ENCODE measurements at places on chromosomes 5 and 9. TPM values are rescaled to one million over a fixed set of nuclear protein-coding genes. Genes with fewer than 3 reads are reported as not detected.

DNA sequence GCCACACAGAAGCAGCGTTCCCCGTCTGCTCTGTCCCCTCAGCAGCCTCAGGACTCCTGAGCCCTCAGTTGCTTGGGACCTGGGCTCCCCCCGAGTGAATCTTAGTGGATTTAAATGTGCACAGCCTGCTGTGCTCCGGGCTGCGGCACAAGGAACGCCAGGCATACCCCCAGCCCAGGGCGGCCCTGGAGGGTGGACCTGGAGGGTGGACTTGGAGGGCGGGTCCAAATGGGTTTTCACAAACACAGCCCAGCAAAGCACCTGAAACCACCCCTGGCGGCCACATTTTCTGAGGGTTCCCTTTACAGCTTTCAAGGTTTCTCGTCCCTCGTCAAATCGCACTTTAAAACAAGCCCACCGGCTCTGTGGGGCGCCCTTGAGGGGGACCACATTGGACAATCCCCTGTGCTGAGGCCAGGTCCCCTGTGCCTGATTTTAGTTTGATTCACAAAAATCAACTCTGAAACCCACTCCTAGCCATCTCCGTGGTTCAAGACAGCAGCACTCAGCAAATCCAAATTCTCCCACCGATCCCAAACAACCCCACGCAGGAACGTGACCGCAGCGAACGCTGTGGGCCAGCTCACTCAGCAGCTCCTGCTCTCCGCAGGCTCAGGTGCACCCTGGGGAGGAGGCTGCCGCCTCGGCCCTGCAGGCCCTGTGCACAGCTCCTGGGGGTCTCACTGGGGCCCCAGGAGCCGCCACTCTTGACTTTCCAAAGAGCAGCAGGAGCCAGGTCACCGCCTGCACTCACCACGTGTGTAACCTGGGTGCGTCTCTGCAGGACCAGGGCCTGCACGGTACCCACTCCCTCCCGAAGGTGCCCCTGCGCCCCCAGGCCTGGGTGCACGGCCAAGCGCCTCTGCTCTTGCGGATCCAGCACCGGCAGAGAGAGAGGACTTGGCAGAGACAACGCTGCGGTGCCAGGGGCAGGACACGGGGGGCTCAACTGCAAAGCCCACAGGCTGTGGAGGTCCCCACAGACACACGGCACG, 29.1 kb downstream of the TERT start:
- no peak for DNase-seq

- DNase-seq, result no peak
Measured at GRCh38 chr9:109133533-109133932, 13.8 kb upstream of the TMEM245 start.

- no peak for DNase-seq
Measured at GRCh38 chr5:128782446-128782845, 182.8 kb upstream of the SLC27A6 start.

DNA sequence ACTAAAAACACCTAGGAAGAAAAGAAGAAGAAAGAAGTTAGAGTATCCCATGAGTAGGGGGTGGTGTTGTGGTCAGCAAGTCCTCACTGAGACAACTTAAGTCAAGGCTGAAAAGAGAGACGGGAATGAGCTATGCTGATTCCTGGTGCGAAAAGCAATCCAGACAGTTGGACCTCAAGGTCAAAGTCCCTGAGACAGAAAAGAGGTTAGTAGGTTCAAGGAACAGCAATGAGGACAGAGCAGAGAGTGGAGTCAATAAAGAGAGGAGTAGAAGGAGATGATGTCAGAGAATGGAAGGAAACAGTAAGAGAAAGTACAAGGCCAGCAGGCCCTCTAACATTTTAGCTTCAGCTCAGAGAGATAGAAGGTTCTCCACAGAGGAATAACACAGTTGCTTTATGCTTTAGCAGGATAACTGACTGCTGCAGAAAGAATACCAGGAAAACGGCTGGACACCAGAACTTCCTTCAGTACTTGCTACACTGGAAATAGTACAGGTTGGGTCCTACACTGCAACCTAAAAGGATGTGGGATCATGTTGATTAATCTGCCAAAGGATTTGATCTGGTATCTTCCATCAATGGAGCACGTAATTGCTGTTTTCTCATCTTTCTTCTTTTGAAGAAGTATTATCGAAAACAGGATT, 43.6 kb downstream of the GNAQ start:
- no peak for DNase-seq

GRCh38 chr9:21429191-21429590, 11.0 kb upstream of the IFNA1 start:
- DNase-seq, result no peak

GRCh38 chr5:76521240-76521758, 101.9 kb downstream of the F2RL2 start:
- DNase-seq, result no peak

DNA sequence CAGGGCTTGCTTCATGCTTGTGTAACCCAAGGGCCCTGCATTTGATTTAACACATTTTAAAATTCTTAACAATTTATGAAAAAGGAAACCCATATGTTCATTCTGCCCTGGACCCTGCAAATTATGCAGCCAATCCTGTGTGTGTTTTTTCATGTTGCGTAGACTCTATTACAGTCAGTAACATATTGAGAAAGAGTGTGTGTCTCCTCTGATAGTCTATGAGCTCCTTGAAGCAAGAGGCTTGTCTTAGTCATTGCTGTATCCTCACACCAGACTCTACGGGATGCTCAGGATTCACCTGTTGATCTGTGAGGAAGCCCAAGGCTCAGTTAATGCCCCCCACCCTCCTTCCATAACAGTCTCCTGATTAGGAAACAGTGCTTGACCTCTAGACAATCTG, 177.3 kb upstream of the DMAC1 start:
- no peak for DNase-seq

DNA sequence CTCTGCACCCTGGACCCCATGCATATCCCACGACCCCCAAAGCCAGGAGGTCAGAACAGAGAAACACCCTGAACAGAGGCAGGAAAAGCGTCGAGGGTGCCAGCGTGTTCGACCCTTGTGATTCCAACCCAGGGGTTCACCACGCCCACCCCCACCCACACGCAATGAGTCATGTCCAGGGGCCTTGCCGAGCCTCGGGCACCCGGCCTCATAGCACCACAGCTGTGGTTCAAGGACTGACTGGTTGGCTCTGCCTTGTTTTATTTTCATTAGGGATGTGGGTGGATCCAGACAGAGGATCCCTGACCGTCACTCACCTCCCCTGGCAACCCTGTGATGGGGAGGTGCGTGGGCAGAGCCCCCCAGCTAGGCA, 9.5 kb upstream of the QSOX2 start:
- DNase-seq, result no peak

Gene IRX4
- not detected for total RNA-seq

Gene GPR21
- total RNA-seq, result 1.6 TPM

Gene LECT2
- not detected for total RNA-seq

Gene CCDC112
- total RNA-seq, result 3.5 TPM

Gene KLHL3
- 24.6 TPM for total RNA-seq

Gene TMEM174
- not detected for total RNA-seq

Gene SPINK7
- total RNA-seq, result not detected

All from T-helper 17 cell (primary cell).